ENCODE measurements at places on chromosomes 7 and 10.
A peak's percentile ranks its signal among the peaks of the same experiment; 100 is the strongest.

GRCh38 chr10:129993621-129994020 lies 29.5 kb upstream of the EBF3 start:
- DNase-seq: no peak

DNA sequence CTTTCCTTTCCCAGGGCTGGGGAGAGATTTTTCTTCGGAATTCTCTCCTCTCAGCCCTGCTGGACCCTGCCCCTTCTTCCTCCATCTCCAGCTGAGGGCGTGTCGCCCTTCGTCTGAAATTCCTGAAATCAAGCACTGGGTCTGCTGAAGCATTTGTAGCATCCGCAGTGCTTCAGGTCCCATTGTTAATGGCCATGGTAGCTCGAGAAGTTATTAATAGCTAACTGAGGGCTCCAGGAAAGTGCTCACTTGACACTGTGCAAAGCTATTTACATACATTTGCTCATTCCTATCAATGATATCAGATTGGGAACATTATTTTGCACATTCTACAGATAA lies 515 bp downstream of the FAM149B1 start:
- DNase-seq: no peak

- DNase-seq: no peak
Measured at GRCh38 chr10:36421992-36422391, 703.4 kb upstream of the ANKRD30A start.

DNA sequence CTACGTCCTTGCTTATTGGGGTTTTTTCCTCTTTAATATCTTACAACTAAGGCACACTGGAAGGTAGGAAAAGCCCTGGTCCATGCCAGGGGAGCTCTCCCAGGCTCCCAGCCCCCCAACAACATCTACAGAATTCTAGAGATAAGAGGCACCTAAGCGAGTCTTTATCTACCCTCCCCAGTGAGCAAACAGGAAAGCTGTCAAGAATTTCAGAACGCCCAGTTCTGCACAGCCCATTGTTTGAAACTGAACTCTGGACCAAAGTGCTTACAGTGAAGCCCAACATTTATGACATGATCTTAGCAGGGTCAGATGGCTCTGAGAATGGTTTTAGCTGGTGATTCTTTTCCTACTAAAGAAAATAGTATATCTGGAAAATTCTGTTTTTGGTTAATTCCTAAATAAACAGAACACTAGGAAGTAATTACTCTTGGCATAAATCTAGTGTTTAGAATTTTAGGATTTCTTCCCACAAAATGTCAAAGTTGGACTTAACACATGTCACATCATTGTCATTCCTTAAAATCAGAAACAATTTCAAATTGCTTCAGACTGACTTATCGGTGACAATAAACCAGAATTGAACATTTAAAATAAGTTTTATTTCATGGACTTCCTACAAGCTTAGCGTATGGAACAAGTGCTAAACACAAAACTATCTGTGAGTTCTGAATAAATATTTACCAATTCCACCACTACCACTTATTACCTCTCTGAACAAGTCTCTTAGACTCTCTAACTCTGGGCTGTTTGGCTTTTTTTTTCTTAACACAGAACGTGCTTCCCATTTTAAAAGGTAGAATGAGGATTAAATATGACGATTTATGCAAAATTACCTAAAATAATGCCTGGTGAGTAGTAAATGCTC lies 31.3 kb upstream of the RNF32 start:
- no peak for DNase-seq

GRCh38 chr10:72006026-72006425 lies 41.8 kb downstream of the CHST3 start:
- no peak for DNase-seq

GRCh38 chr7:137203351-137203750 lies 140.2 kb downstream of the PTN start:
- DNase-seq: no peak

GRCh38 chr10:79286318-79286951 lies 60.8 kb upstream of the PPIF start:
- peak; percentile 71 for DNase-seq

GRCh38 chr7:68073701-68074100 lies 1077.1 kb downstream of the TYW1 start:
- DNase-seq: no peak

GRCh38 chr7:124338861-124339260 lies 306.0 kb upstream of the TMEM229A start:
- DNase-seq: no peak
